ENCODE measurements at places on chromosomes 12 and 14. TPM values are rescaled to one million over a fixed set of nuclear protein-coding genes. Genes with fewer than 3 reads are reported as not detected.

DNA sequence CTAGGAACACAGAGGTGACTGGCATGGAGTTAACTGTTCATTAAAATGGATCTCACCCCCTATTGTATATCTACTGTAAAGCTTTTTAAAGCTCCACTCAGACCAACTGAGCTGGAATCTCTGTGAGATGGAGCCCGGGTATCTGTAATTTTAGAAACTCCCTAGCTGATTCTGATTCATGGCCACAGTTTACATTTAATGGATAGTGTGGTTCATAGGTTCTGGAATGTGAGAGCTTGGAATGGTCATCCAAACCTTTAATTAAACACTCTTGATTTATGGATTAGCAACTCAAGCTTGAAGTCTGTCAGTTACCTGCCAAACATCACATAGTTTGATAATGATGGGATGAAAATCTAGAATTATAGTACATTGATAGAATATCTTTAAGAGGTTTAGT, 183.8 kb downstream of the SLC25A21 start:
- no peak for DNase-seq

GRCh38 chr12:47709237-47709636, 3.4 kb upstream of the RPAP3 start:
- DNase-seq, result no peak

The LAG3 gene
- total RNA-seq, result 188 TPM

- no peak for DNase-seq
Measured at GRCh38 chr12:64240781-64241180, 18.7 kb upstream of the KICS2 start.

GRCh38 chr12:93229494-93230325, 148.0 kb upstream of the NUDT4 start:
- DNase-seq, result no peak

- DNase-seq, result peak; percentile 64
Measured at GRCh38 chr14:73787486-73788316, 63.9 kb upstream of the PTGR2 start.

DNA sequence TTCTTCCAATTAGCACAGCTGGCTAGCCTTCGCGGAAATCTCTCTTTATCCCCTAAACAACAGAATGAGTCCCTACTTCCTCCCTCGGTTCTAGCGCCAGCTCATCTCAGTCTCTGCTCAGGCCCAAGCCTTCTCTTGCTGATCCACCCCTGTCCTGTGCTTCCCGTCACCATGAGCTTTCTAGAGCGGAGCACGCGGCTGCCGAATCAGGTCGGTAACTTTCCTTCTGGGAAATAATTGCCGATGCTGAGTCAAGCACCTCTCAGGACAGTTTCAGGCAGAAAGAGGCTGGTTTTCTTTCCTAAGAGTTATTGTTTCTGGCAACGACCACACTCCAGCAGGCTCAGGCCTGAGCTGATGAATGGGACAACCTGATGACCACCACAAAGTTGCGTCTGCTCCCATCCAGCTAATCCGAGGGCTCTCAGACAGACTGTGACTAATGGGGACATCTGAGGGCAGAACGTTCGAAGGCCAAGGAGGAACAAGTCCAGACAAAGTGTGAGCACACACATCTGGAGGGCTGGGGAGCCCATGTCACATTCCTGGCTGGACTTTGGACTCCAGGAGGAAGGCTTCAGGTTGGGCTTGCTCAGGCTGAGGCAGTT, 13.6 kb upstream of the GPR68 start:
- DNase-seq, result no peak

- DNase-seq, result no peak
Measured at GRCh38 chr12:10554756-10555481, 49.2 kb downstream of the EIF2S3B start.

DNA sequence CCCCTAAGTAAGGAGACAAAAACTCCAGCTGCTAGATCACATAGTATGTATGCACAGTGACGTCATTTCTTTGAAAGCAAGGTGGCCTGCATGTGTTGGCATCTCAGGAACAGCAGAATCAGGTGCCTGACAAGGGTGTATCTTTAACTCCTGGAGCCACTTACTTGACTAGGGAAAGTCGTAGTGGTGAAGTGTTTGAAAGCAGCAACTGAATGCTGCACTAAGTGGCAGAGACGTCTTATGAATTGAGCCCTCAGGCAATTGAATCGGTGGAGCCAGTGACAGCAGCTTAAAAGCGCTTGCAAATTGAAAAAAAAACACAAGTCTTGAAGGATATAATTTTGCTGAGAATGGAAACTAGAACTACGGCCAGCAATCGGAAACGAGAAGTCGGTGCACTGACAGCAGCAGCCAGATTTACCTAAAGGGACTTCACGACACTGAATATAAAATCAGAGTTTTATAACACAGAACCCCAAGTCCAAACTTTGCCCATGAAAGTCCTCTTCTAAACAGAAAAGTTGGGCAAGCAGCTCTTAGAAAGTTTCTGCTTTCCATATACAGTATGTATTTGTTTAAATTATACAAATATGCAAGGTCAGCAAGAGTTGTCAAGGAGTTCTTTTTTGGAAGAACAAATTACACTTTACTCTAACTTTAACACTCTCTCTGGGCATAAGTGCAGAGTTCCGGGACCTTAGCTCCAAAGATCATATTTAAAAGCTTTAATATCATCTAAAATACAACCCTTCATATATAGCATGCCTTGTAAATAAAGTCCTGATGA, 1.1 kb downstream of the IGF1 start:
- peak; percentile 10 for DNase-seq

The SLC6A15 gene
- total RNA-seq, result 0.30 TPM

The COX14 gene
- 50.1 TPM for total RNA-seq

- peak; percentile 59 for DNase-seq
Measured at GRCh38 chr12:56084958-56085543, 5.1 kb downstream of the ERBB3 start.

The KRT79 gene
- total RNA-seq, result 0.26 TPM

GRCh38 chr14:65808390-65808789, 395.9 kb downstream of the FUT8 start:
- DNase-seq, result no peak

- DNase-seq, result no peak
Measured at GRCh38 chr14:23610090-23610814, 25.9 kb upstream of the DHRS2 start.

DNA sequence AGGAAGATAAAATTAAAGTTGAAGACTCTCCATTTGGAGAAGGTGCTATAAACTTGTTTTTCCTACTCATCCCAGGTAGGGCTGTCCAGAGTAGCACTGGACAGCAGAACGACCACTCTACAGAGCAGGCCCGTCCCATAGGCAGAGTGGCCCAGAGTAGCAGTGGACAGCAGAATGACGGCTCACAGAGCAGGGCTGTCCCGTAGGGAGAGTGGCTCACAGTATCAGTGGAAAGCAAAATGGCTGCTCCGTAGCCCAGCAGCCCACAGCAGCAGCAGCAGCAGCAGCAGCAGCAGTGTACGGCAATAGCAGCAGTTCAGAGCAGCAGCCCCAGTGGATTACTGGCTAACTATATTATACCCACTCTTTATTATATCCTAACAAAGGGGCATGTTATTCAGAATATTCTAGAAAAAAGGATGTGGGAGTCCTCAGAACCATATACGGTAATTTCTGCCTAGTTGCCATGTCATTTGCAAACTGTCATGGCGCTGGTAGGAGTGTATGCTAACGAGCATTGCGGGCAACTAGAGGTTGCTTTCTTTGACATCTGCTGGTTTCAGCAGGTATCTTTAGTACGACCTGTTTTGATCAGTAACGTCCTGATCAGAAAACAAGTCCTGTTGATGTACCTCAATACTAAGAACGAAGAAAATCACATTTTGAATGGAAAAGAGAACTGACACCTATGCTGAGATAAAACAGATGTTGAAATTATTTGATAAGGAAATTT, 567.3 kb downstream of the SLC16A7 start:
- DNase-seq, result no peak

GRCh38 chr12:4938900-4939299, 29.2 kb downstream of the KCNA1 start:
- DNase-seq, result no peak

DNA sequence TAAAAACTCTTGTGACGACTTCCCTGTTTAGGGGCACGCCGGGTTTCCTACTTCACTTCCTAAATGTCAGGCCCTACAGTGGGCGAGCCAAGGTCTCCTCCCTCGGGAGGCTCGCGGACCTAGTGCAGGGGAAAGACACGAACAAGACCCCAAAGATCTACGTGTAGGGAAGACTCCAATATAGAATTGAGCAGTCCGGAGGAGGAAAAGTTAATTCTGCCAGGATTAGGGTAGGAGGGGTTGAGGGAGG, 564 bp downstream of the ATXN3 start:
- DNase-seq, result peak; percentile 25

GRCh38 chr12:52221912-52222457, 11.1 kb upstream of the KRT7 start:
- peak; percentile 92 for DNase-seq

DNA sequence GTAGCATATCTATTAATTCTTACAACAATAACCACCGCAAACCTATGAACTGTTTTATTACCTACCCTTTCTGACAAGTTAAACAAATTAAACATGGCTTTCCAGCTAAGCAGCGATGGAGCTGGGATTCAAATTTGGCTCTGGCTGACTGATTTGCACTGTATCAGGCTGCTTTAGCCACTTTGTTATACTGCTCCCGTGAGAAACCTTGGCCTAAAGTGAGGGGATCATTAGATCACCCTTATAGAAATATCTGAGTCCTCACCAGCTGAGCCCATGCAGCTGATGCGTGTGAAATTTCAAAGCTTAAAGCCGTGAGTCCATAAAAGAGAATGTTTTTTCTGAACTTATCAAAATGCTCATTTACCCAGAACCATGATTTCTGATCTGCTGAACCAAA, 8.1 kb upstream of the GPHB5 start:
- DNase-seq, result no peak

The ANO2 gene
- not detected for total RNA-seq

GRCh38 chr12:53327435-53328042, 6.1 kb upstream of the AAAS start:
- no peak for DNase-seq

The KRT4 gene
- total RNA-seq, result not detected

The AQP2 gene
- total RNA-seq, result not detected

The SERPINA10 gene
- not detected for total RNA-seq

- no peak for DNase-seq
Measured at GRCh38 chr12:52222692-52223091, 10.4 kb upstream of the KRT7 start.

The SIX6 gene
- not detected for total RNA-seq

- no peak for DNase-seq
Measured at GRCh38 chr14:84225268-84225667, 1304.7 kb upstream of the FLRT2 start.

The NDRG2 gene
- 4.0 TPM for total RNA-seq

The KLC1 gene
- total RNA-seq, result 177 TPM

DNA sequence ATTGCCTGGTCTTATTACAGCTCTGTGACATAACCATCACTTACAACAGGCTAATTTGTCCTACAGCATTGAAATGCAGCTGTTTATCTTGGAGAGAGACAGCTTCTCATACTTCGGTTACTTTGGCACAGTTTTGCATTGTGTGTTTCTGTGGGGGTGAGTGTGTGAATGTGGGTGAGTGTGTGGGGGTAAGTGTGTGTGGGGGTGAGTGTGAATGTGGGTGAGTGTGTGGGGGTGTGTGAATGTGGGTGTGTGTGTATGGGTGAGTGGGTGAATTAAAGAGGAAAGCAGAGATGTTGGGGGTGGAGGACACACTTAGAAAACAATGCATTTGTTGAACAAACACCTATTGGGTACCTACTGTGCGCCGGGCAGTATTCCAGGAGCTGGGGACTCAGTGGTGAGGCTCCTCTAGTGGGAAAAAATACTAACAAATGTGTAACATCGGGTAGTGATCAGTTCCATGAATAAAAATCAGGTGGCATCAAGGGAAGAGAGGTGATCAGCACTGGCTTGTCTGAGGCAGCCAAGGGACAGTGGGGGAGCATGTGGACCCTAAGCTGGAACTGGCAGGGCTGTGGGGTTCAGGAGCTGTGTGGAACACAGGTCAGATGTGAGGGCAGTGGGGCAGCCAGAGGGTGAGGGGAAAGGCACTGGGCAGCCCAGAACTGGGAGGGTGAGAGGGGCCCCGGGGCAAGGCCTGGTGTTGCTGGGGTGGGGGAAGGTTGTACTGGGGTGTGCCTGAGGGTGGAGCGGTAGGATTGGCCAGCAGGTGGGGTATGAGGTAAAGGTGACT, 44.1 kb upstream of the AMN start:
- no peak for DNase-seq

- peak; percentile 83 for DNase-seq
Measured at GRCh38 chr14:73741386-73741875, 27.2 kb upstream of the PNMA1 start.

The LMNTD1 gene
- not detected for total RNA-seq

The SIVA1 gene
- total RNA-seq, result 72.9 TPM

GRCh38 chr14:34817768-34818167, 57.4 kb downstream of the BAZ1A start:
- DNase-seq, result no peak

The CLEC6A gene
- total RNA-seq, result not detected

GRCh38 chr12:57845478-57846284, 848 bp downstream of the CTDSP2 start:
- DNase-seq, result peak; percentile 71

The CYP46A1 gene
- total RNA-seq, result 0.10 TPM

The DIO2 gene
- total RNA-seq, result 1.1 TPM

The CD163 gene
- not detected for total RNA-seq

- peak; percentile 77 for DNase-seq
Measured at GRCh38 chr14:61337893-61338292, 16.5 kb downstream of the PRKCH start.

DNA sequence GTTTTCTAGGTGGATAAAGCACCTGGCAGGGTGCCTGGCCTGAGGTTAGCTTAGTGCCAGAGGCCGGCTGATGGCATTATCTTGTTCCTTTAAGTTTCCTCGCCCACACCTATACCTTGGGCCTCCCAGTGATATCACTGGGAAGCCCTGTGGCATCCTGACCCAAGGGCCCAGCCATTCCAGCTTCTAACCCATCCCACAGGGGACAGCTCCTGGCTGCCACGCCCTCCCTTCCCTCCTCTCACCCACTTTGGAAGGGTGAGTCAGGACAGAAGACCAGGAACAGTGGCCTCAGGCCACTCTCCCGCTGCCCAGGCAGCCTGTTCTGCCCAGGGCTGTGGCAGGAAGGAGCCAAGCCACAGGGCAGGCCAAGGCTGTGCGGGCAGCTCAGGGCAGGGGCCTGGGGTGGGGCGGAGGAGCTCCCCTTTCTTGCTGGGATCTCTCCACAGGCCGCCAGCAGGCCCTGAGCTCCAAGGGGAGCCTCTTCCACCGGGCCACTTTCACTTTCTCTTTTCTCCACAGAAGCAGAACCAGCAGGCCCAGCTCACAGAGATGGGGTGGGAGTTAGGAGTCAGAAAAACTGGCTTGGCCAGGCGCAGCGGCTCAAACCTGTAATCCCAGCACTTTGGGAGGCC, 75.1 kb downstream of the IRF2BPL start:
- DNase-seq, result peak; percentile 57
